Globus pallidus (tissue), 1 donor: ENCODE measurements at places on chromosomes 2 and 18.

GRCh38 chr2:227782804-227783203 is 30.8 kb upstream of the CCL20 start:
- DNase-seq, result no peak

DNA sequence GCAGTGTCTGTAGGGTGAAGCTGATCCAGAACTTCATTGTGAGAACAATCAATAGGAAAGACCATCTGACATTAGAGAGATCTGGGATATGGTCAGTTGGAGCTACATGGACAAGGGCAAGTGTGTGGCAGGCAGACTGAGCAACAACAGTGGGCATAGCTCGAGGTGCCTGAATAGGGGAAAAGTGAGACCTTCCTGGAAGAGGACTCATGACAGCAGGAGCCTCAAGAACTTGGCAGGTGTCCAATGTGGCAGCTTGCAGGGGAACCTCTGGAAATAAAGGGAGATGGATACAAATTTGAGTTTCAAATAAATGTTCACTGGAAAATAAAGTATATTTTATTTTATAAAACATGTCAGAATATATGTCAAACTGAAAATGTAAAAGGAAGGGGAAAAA is 117.9 kb downstream of the TANC1 start:
- DNase-seq, result no peak

GRCh38 chr2:227310756-227311110 is 14.3 kb upstream of the MFF start:
- DNase-seq, result no peak

GRCh38 chr2:238430781-238431180 is 4.1 kb downstream of the ASB1 start:
- DNase-seq, result no peak

- DNase-seq, result peak; percentile 45
These were observed at the start of gene ANXA4 for GRCh38 chr2:69741575-69742321. Gene ANXA4 (plus strand): TSS chr2:69742134. CDS start chr2:69781566, 39,432 bp downstream.

DNA sequence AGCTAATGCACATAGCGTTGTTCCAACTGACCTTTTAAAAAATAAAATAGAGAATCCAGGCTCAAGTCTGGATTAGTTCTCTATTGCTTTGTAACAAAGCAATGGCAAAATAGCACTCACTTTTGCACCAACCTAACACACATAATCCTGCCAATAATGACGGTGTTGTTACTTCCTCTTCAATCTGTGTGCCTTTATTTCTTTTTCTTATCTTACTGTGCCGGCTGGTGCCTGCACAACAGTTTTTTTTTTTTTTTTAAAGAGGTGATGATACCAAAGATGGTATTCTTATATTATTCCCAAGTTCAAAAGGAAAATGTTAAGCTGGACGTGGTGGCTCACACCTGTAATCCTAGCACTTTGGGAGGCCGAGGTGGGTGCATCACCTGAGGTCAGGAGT is 3.4 kb downstream of the PLB1 start:
- DNase-seq, result no peak

- DNase-seq, result no peak
These were observed 4.3 kb downstream of the ENOSF1 start for GRCh38 chr18:708096-708495.

- peak; percentile 16 for DNase-seq
These were observed 265.9 kb downstream of the CELF4 start for GRCh38 chr18:37299471-37300304.

GRCh38 chr2:129504646-129505045 is 474.8 kb upstream of the RAB6C start:
- no peak for DNase-seq

DNA sequence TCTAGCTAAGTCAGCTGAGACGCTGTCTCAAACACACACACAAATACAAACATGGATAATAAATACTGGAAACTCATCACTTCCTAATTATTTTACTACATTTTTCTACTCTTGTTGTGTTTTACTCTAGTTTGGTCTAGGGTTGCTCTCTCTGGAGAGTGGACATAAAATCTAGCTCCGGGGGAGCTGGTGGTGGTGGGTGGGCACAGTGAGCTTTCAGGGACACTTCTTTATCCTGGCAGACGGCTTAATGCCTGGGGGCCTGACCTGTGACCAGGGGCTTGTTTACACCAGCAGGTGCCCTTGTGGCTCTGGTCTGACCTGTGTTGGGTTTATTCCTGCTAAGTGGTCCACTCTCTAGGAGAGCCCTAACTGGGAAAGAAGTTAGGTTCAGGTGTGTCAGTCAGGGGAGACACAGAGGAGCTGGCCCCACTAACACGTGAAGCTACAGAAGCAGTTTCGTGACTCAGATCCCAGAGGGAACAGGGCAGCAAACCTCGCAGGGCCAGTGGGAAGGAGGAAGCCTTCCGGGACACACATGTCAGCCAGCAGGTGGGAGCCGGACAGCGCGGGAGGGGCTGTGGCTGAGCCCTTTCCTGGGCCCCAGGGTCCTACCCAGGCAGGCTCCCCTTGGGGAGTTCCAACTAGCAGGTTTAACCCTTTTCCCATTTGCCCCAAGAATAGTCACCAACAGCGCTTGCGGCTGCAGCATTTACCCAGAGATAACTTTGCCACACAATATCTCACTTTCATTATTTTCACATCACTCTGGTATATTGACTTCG is 22.5 kb upstream of the BOK start:
- DNase-seq, result no peak

- no peak for DNase-seq
These were observed 18.0 kb downstream of the RBM44 start for GRCh38 chr2:237816531-237816930.

GRCh38 chr2:85769983-85770362 is 16.2 kb downstream of the ATOH8 start:
- no peak for DNase-seq

DNA sequence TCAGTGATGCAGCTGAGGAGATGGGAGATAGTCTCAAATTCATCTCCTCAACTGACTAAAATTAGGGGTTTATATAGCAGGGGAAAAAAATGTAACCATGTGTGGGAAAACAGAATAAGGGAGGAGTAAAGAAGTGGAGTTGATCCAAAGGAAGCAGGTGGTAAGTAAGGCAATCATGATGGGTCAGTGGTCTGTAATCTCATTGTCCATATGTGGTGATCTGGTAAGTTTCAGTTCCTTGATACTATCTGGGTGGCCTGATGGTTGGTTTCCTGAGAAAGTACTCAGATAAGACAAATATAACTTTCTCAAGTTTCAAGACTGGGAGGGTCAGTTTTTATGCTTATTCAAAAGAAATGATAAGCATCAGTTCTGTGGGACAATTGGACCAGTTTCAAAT is 312.3 kb upstream of the KCNJ3 start:
- DNase-seq, result no peak

DNA sequence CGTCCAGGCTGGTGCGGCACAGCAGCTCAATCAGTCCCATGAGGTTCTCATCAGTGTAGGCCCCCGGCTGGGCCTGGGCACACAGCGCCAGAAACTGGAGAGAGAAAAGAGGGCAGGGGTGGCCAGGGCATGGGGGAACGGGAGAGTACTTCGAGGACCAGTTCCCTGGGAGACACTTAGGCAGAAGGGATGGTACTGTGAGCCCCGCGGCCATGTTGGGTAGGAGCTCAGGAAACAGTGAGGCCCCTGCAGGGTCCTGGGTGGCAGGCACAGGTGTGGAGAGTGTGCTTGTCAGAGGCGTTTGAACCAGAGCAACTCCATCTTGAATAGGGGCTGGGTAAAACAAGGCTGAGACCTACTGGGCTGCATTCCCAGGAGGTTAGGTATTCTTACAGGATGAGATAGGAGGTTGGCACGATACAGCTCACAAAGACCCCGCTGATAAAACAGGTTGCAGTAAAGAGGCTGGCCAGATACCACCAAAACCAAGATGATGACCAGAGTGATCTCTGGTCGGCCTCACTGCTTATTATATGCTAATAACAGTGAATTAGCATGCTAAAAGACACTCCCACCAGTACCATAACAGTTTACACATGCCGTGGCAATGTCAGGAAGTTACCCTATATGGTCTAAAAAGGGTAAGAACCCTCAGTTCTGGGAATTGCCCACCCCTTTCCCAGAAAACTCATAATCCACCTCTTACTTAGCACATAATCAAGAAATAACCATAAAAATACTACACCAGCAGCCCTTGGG is 51.9 kb upstream of the SEMA4C start:
- no peak for DNase-seq

- DNase-seq, result no peak
These were observed 234.2 kb downstream of the TCF4 start for GRCh38 chr18:55353806-55354205.

GRCh38 chr2:144508172-144508851 is 11.6 kb downstream of the ZEB2 start:
- DNase-seq, result peak; percentile 93

DNA sequence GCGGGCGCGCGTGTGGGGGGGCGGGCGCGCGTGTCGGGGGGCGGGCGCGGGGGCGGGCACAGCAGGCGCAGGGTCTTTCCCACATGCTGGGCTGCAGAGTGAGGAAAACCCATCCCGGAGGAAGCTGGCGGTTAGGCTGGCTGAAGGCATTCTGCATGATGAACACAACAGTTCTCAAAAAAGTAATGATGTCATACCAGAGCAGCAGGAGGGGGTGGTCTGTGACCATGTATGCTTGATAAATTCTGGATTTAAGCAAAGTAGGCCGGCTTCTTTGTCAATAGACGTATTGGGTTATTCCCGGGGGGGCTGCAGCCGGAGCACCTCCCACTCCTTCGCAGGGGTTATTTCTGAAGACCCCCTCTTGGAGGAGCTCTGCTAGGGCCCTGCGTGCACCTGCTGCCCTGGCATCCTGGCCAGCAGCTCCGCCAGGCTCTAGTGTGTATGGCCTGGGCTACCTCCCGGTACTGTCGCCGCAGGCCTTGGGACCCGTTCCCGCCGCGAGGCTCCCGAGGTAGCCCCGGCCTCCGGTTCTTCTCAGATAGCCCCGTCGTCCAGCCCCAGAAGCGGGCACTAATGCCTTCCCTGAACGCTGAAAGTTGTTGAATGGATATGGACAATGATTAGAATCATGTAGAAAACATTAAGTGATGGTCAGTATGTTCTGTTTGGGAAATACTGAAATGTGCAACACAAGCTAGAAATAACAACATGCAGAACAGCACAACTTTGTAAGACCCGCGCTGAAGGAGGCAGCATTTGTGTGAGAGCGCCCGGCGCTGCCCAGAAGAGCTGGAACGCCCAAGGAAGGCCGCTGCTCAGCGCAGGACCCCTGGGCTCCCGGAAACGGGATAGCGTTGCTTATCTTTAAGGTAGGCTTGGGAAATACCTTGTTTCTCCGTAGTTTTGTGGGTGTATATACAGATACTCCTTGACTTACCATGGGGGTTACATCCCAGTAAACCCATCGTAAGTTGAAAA is 101.4 kb upstream of the RAB6C start:
- peak; percentile 74 for DNase-seq

DNA sequence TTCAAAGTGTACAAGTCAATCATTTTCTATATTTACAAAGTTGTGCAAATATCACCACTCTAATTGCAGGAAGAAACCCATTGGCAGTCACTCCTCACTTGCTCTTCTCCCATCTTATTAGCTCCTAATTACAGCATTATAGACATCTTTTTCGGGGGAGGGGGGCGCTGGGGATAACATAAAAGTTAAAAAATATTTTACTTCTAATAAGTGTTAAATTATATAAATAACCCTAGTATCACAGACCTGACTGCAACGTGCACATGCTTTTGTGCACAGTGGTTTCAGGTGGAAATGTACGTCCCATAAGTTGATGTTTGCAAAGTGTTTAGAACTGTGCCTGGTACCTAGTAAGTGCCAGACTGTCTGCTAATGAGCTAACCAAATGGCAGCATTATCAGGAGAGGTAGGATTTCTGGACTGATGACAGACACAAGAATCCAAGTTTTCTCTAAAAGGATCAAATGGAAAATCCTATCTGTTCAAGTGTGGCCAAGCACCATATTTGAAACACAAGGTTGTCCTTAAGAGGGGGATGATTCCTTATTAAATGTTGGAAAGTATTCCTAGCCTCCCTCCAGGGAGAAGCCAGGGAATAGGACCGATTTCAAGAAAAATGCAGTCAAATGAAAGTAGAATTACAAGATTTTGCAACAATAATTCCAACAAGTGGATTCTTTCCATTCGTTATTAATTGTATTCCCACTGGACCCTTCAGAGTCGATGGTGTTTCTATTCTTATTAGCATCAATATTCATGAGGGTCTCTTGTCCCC is 70.0 kb downstream of the ACKR3 start:
- DNase-seq, result no peak

- peak; percentile 81 for DNase-seq
These were observed 24.0 kb upstream of the CTIF start for GRCh38 chr18:48514786-48515185.

DNA sequence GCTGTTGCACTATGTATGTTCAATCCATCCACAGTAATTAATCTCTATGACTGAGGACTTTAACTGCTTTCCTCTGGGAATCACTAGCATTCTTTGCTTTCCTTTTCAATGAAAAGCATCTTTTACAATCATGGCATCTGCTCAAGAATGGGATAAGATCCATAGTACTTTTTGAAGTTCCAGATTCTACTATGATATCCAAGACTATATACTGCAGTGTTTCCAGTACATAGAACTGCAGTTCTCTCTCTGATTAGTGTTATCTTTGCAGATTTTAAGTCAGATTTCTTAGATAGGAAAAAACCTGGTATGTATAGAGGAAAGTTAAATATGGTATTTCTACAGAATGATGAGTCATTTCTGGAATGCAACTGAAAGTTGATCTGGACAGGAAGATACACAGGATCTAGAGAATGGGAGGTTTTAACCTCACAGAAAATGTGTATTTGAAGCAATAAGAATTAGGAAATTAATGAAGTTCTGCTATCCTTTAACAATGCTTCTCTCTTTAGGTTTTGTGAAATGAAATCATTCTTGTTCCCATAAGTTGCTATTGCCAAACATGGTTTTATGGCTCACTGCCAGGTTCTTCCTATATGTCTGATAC is 670.7 kb downstream of the ERBB4 start:
- DNase-seq, result no peak

GRCh38 chr2:78147466-78147865 is 625.3 kb upstream of the LRRTM4 start:
- no peak for DNase-seq

DNA sequence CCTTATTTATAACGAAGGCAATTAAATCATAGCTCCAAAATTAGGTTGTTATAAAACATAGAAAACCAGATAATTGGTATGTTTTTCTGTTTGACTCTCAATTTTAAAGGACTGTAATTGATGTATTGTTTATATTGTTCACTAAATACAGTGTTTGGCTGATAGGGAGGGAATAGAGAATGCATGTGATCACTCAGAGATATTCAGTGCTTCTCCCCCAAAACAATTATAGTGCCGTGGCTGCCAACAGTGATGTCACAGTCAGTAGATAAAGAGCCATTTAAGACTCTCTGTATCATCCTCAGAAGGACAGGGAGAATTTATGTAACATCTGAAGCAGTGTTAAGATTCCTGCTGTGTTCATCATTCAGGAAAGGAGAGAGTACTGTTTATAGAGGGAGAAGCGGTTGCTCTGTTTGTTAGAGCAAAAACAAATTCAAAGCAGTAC is 69.6 kb downstream of the PHLPP1 start:
- peak; percentile 93 for DNase-seq

- DNase-seq, result no peak
These were observed 95.6 kb downstream of the TNFRSF11A start for GRCh38 chr18:62420513-62421209.

- DNase-seq, result peak; percentile 66
These were observed 125.4 kb downstream of the CTIF start for GRCh38 chr18:48663931-48664847.

- DNase-seq, result no peak
These were observed 109.1 kb upstream of the FBXO11 start for GRCh38 chr2:48015421-48015820.
